Renal cortical epithelial cell (primary cell): ENCODE measurements at places on chromosomes 5 and 9.

DNA sequence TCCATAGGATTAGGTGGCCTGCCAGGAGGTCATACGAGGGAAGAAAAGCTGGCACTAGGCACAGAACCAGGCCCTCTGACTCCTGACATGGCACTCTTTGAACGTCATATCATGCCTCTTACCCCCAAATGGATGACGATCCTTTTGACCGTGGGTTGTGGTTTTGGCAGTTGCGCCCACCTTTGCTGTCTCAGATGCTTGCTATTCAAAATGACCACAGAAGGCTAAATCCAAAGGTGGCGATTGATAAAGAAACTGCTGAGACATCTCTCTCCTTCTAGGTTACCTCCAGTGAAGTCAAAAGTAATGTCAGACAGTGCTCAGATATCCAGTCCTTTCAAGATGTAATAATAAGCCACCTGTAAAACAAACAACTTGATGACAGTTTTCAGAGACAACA, 385.0 kb downstream of the EFNA5 start:
- DNase-seq = peak; percentile 70

- DNase-seq = no peak
Observed at GRCh38 chr5:54383225-54383901, 72.1 kb upstream of the HSPB3 start.

GRCh38 chr5:180785794-180786221, 16.8 kb downstream of the MGAT1 start:
- DNase-seq = peak; percentile 45

GRCh38 chr9:76022317-76022716, 131.8 kb downstream of the PCSK5 start:
- DNase-seq = no peak

- no peak for DNase-seq
Observed at GRCh38 chr5:66249920-66250319, 105.8 kb downstream of the SREK1 start.

DNA sequence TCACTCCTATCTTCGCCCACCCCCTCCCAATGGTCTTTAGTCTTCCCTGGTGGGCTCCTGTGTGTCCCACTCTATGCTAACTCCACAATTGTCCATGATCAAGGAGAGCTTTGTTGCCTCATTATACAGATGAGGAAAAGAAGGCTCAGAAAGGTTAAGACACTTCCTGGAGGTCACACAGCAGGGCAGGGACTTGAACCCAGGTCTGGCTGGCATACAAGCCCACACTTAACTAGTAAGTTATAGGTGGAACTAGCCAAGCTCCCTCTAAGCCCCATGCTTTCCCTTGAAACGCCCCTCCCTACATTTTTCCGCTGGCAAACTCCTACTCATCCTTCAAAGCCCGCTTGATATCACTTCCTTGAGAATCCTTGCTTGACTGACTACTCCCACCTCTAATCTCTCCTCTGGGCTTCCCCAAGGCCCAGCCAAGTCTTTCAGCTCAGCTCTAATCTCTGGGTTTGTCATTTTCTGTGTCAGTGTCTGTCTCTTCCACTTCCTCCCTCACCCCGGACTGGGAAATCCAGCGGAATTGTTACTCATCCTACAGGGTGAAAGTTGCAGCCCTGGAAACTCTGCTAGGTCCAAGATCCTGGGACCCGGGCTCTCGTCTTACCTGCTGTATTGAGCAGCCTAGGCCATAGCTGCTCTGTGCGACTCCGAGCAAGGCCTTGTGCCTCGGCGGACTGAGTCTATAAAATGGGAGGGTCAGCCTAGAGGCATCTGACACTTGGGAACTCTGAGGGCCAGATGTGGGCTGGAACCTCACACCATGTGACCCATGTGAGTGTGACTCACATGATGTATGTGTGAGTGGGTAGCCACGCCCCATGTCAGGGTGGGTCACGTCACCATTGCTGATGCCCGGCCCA, 144.5 kb downstream of the GAPVD1 start:
- peak; percentile 15 for DNase-seq

DNA sequence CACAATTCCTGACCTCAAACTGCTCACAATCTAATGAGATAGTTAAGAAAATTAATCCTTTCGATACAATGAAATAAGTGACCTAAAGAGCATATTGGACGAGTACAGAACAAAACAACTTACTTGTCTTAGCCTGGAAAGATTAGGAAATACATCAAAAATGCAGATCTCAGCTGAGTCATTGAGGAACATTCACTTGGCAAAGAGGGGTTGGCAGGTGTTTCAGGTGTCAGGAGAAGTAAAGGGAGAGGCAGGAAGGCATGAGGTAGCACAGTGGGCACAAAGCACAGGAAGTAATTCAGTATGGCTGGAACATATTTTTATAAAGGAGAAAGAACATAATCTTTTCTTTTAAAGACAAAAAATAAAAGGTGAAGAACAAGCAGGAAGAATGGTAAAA, 628.8 kb upstream of the RGMB start:
- peak; percentile 6 for DNase-seq

GRCh38 chr5:151258201-151258611, 5.2 kb downstream of the GM2A start:
- DNase-seq = no peak

DNA sequence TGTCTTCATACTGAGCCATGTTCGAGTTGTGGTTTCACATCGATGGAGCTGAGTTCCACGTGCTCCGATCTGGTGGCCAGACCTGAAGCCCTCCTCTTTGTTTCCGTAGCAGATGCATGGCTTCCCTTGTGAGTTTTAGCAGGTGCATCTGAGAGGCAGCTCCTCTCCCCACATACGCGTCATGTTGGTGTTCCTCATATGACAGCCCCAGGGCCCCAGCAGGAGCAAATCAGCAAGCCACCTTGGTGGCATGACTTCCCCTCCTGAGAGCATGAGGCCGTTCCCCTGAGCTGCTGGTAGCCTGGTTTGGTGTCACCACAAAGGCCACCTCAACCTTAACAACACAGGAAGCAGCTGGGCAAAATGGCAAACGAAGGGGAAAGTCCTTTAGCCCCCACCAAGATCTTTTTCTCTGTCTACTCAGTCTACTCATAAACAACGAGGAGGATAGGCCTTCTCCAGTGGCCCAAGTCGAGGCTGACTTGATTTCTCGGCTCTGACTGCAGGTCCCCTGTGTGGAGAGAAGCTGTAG, 5.9 kb downstream of the CYFIP2 start:
- DNase-seq = no peak

DNA sequence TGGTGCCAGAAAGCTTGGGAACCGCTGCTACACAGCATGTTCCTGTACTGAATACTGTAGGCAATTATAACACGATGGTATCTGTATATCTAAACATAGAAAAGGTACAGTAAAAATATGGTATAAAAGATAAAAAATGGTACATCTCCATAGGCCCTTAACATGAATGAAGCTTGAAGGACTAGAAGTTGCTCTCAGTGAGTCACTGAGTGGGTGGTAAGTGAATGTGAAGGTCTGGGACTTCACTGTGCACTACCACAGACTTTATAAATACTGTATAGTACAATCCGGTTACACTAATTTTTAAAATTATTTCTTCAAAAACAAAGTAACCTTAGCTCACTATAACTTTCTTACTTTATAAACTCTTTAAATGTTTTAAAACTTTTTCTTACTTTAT, 819.9 kb upstream of the GRAMD2B start:
- peak; percentile 36 for DNase-seq

DNA sequence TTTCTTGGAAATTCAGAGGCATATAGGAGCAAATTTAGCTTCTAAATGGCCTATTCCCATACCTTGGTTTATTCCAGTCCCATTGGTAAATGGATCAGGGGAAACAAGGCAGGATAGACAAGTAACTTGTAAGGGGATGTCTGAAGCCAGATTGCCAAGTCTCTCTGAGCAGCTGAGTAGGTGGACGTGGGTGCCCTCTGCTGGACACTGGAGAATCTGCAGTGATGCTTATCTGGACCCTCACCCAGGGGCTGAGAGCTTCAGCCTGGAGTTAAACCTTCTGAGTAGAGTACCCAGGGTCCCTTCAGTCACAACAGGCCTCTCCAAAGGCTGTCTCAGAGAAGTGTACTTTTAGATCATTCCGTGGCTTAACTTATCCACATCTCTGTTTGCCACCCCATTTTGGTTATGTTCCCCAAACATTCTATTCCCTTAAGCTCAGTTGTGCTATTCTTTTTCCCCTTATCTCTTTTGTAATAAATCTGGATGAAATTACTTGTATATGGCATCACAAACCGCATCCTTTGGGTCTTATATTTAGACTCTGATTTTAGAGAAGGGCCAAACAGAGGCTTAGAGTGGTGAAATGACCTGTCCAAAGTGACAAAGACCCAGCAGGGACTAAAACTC, 218.3 kb upstream of the GLRA1 start:
- DNase-seq = peak; percentile 42

DNA sequence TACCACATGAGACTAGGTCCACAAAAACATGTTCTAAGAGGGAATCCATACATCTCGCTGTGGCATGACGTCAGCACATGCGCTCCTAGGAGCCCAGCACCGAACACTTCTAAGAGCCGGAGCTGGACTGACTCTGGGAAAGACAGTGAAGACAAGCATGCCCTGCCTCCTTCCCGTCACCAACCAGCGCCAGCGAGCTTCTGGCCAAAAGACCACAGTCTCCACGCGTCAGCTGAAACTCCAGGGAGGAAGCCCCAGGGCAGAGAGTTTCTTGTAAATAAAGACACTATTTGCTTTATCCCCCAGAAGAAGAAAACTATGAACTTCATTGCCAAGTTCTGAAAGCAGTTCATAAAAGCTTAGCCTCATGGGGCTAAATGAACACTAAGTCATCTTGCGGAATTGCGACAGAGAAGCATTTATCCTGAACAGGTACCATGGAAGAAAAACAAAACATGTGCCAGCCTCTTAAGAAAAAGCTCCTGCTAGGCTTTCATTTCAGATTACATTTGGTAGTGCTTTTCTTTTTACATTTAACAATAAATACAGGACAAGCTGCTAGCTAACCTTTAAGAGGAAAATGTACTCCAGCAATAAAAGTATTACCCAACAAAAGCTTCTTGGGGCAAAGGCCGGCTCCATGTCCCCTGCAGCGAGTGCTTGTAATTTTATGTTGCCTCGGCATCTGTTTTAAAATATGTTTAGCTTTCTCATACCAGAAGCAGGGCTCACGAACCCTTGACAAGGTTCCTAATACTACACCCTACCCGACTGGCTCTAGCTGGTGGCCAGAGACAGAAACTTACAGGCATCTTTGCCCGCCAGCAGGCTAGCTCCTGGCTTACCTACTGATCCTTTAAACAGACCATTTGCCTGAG, 96.5 kb downstream of the PRRT1B start:
- peak; percentile 62 for DNase-seq

DNA sequence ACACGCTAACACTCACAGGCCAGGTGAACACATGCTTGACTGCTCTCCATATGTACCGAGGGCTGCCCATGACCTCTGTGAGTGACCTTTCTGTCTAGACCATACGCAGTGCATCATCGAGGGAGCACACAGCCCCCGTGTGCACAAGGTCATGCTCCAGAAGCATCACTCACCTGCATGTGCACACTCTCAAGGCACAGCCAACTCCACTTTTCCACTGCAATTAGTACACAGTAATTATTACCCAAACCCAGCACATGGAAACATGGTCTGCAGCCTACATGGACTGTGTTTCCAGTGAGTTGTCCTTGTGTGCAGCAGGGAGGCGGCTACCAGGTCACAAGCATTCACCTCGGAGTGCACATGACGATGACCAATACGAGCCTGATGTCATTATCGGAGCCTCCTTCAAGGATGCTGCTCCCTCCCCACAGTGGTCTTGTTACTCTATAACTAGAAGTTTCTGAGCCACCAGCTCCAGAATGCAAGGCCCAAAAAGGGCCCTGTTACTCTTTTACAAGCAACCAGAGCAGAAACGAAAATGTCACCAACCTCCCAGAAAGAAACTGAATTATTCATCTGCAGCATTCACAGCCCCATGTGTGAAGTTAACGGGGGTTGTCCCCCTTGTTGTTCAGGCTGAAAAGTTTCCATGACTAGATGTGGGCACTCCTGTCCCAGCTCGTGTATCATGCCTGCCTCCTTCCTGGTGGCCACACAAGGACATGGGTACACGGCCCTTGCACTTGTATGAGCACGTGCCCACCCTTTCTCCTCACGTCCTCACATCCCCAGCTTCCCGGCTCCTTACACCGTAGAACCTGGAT, 31.2 kb downstream of the SEMA4D start:
- DNase-seq = peak; percentile 97

- no peak for DNase-seq
Observed at GRCh38 chr9:127079446-127080140, 42.8 kb downstream of the ANGPTL2 start.

GRCh38 chr9:136530461-136531089, 15.3 kb downstream of the NOTCH1 start:
- DNase-seq = no peak

DNA sequence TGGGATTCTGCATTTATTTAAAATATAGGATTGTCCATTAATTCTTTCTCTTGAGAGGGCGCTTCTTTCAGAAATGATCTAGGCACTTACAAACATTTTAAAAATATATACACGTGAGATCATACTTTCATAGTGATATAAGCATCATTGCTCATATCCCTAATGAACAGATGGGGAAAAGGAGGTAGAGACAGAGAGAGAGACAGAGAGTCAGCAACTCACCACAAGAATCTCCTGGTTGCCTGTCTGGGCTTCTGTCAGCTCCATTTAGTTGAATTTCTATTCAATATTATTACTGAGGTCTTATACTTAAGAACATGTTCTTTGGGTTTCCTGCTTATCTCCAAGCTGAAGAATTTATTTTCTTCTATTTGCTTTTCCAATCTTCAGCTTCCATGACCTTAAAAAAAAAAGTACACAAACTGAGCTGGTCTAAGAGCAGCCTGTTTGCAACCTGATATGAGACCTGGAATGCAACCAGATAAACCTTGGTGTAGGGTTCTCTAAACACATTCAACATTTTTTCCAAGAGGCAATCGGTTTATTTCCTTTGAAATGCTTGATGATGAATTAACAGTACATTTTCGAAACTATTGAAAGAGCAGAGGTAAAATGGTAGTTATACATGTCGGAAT, 51.6 kb upstream of the LIFR start:
- DNase-seq = peak; percentile 43

DNA sequence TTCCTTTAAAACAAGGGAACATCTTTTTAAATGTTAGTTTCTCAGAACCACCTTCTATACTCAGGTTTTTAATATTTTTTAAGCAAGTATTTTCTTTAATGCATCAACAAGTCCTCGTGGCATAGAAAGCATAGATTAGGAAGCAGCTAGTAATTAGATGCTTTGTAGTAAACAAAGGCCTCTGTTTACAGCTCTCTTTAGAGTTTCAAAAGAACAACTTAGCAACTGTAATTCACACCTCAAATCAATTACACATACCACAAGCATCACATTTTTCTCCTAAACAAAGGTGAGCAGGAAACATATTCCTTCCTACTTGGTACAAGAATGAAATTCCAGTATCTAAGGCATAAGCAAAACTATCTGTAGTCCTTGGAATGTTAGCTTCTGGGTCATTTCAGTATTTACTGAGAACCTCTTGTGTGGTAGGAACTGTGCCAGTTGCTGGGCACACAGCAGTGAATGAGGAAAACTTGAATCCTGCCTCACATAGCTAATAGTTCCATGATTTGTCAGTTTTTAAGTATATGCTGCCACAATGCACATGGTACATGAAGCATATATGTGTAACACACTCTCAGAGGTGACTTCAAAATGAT, 249.1 kb downstream of the CEMIP2 start:
- DNase-seq = peak; percentile 28

GRCh38 chr5:66324357-66324756, 180.3 kb downstream of the SREK1 start:
- peak; percentile 29 for DNase-seq

- DNase-seq = no peak
Observed at GRCh38 chr5:139021346-139021745, 146.2 kb upstream of the LRRTM2 start.

- DNase-seq = no peak
Observed at GRCh38 chr9:89498852-89499480, 1.1 kb upstream of the SEMA4D start.
